Urinary bladder (tissue), 4 donors: ENCODE measurements at places on chromosomes 7 and 10. TPM values are rescaled to one million over a fixed set of nuclear protein-coding genes. Genes with fewer than 3 reads are reported as not detected.
A peak's percentile ranks its signal among the peaks of the same experiment; 100 is the strongest.

Gene PLPP4
- 0.52 TPM for polyA plus RNA-seq

- no peak for DNase-seq
Observed at GRCh38 chr7:123612024-123612423, 10.4 kb downstream of the ASB15 start.

GRCh38 chr10:16765509-16766375 lies 51.5 kb downstream of the RSU1 start:
- no peak for DNase-seq

Gene SCIN
- 1.3 TPM for polyA plus RNA-seq

- DNase-seq = no peak
Observed at GRCh38 chr7:69373171-69374043, 224.9 kb upstream of the AUTS2 start.

Gene TEX47
- not detected for polyA plus RNA-seq

Gene VSTM4
- polyA plus RNA-seq = 18.7 TPM

Gene SFTPA1
- polyA plus RNA-seq = not detected

- no peak for DNase-seq
Observed at GRCh38 chr7:142571581-142571980, 177.7 kb upstream of the PRSS1 start.

DNA sequence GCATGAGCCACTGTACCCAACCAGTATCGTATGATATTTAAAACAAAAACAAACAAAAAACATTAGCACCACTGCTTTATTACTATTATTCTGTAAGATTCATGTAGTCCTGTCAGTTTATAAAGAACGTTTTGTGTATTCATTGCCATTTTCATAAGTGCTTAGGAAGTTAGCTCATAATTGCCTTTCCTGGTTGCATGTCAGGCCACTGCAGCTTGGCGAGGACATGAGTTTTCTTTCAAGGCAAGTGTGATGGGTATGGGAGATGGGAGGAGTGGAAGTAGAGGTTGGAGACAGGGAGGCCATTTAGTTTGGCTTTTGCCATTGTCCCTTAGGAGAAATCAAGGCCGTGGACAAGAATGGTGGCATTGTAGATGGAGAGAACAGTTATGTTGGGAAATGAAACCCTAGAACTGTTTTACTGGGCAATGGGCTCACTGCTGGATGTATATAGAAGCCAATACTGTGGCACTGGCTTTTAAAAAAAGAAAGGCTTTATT lies 48.9 kb downstream of the TYW1 start:
- DNase-seq = no peak

Gene TFR2
- 0.81 TPM for polyA plus RNA-seq

- DNase-seq = no peak
Observed at GRCh38 chr7:28296571-28297483, 115.5 kb upstream of the CREB5 start.

- no peak for DNase-seq
Observed at GRCh38 chr7:114864278-114864677, 57.6 kb upstream of the MDFIC start.

DNA sequence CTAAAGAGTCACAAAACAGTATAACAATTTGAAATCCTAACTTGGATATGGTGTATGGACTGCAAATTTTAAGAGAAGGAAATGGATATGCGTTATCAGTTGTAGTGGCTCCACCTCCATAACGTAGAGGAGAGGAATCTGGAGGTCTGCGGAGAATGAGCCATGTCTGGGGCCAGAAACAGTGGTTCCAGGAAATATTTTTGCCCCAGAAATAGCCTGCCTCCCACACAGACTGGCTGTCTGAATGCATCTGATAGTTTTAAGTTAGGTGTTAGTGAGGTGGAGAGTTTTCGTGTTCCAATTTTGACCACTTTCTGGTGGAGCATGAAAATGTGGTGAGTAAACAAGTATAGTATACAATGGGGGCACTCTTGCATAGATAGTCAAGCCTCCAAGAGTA lies 1.6 kb downstream of the PHTF2 start:
- no peak for DNase-seq

GRCh38 chr10:58094985-58095718 lies 172.5 kb downstream of the IPMK start:
- no peak for DNase-seq

- no peak for DNase-seq
Observed at GRCh38 chr10:50361946-50362345, 110.6 kb upstream of the ASAH2 start.

GRCh38 chr10:124416733-124417132 lies 2.0 kb downstream of the OAT start:
- no peak for DNase-seq

Gene PROSER2
- 6.6 TPM for polyA plus RNA-seq

GRCh38 chr7:522071-522950 lies 2.7 kb upstream of the PDGFA start:
- no peak for DNase-seq

Gene NPY
- polyA plus RNA-seq = 36.9 TPM

GRCh38 chr10:89086801-89087521 lies 96.4 kb downstream of the FAS start:
- no peak for DNase-seq

GRCh38 chr10:132550366-132551092 lies 12.9 kb downstream of the INPP5A start:
- DNase-seq = no peak

GRCh38 chr10:23981520-23982309 lies 227.2 kb upstream of the KIAA1217 start:
- DNase-seq = peak; percentile 59

DNA sequence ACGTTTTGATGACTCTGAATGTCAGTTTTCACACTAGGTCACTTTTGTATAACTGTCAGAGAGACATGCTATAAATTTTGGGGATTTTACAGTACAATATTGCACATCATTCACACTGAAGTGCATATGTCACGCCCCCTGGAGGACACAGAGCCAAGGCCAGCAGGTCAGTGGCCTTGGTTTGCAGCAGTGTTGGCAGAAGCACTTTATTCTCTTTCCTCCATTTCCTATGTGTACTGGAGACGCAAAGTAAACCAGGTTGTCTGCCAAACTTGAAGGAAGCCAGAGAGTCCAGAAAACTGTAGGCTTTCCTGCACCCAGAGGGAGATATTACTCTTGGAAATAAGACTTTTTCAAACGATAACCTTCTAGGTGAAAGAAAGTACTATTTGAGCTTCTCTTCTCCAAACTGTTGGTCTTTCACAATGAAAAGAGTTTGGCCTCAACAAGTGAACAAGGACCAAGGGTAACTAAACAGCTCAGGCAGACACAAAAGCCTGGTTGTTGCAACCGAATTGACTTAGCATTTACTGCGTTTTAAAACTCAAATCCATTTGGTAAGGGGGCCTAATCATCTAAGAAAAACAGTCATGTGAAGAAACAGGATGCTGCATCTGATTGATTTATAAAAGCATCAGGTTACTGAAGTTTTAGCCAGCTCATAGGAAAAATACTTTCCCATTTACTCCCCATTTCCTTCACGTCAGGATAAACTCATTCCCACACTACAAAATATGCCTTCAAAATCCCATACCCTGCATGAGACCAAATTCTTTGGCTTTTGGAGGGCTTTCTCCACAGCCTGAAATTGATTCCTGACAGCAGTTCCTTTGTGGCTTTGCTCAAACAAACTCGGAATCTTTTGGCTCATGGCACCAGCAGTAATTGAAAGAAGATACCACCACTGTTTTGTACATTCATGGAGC lies 83.0 kb upstream of the SEC61G start:
- DNase-seq = no peak

Gene CCNJ
- 3.5 TPM for polyA plus RNA-seq

GRCh38 chr10:114876602-114877300 lies 55.2 kb downstream of the FHIP2A start:
- no peak for DNase-seq

Gene TUBAL3
- polyA plus RNA-seq = 0.05 TPM

DNA sequence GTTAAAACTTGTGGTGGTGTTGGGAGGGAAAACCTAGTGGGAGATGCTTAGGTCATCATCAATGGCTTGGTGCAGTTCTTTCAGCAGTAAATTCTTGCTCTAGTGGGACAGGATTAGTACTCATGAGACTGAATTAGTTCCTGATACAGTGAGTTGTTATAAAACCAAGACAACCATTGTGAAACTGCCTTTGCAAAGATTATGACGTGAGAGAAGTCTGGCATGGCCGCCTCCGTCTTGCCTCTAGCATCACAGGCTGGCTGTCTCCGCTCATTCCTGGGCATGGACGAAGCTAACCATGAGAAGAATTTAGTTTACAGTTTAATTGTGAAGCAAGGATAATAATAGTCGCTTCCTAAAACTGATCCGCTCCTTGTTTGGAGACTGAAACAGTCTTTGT lies 186.4 kb downstream of the KIF20B start:
- no peak for DNase-seq

Gene SLC26A5
- 0.43 TPM for polyA plus RNA-seq

Gene RET
- polyA plus RNA-seq = 1.6 TPM

DNA sequence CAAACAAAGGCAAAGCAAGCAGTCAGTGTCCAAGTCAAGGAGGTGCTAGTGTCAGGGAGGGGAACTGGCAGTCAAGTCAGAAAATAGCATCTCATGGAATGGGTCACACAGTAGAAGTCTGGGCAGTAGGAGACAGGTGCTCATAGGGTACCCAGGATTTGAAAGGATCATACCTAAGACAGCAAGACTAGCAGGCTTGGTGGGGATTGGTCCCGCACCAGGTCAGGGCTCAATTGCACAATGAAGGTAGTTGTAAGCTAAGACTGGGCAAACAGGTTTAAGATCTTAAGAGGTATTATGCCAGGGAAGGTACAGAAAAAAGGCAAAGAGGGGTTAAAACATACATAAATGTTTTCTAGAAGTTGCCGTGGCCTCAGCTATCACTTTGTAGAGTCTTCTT lies 181.4 kb upstream of the ETV1 start:
- no peak for DNase-seq

Gene CPED1
- 33.4 TPM for polyA plus RNA-seq

- DNase-seq = no peak
Observed at GRCh38 chr7:148790131-148790726, 91.5 kb downstream of the CUL1 start.

DNA sequence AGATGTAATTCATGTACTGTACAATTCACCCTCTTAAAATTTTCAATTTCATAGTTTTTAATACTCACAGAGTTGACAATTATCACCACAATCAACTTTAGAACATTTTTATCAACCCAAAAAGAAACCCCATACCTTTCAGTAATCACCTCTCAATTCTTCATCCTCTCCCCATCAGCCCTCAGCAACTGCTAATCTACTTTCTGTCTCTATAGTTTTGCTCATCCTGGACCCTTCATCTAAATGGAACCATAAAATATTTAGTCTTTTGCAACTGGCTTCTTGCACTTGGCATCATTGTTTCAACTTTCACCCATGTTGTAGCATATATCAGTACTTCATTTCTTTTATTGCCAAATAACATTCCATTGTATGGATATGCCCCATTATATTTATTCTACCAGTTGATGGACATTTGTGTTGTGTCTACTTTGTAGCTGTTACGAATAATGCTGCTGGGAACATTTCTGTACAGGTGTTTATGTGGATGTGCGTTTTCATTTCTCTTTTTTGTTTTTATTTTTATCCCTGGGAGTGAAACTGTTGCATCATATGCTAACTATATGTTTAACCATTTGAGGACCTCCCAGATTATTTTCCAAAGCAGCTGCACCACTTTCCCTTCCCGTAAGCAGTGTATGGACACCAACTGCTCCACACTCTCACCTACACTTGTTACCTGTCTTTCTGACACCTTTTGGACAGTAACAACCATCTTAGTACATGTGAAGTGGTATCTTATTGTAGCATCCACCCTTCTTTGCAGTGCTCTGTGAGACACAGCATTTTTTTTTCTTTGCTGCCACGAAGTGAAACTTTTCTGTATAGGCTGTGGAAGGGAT lies 65.4 kb upstream of the APBB1IP start:
- no peak for DNase-seq

DNA sequence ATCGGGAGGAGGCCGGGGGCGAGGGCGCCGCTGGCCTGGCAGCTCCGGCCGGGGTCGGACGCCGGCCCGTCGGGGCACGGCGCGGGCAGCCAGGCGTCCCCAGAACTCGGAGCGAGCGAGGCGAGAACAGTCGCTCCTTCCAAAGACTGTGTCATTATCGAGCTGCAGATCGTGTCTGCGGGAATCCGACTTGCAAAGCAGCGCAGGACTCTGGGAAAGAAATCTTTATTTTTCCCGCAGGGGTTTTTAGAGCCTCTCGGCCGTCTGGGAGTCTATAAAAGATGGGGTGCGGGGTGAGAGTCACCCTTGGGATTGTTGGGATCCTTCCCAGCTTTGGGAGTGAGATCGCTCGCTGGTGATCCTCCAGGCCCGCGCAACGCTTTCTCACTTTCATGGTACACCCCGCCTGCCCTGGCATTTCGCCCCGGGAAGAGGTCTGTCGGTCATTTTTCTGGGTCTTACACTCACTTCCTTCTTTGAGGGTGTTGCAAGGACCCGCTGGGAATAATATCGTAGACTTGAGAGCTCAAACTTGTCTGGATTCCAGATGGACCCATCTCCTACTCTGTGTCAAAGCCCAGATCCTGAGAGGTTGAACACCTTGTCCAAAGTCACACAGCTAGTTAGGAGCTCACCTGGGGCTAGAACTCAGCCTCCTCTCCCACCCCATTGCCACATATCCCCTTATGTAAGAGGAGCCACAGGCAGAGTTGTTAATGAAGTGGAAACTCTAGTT lies 1.0 kb downstream of the UBTD1 start:
- DNase-seq = no peak

GRCh38 chr7:12554872-12555271 lies 15.6 kb upstream of the SCIN start:
- DNase-seq = no peak

Gene OSBPL3
- 1.9 TPM for polyA plus RNA-seq

GRCh38 chr10:45280113-45280760 lies 35.2 kb downstream of the OR13A1 start:
- DNase-seq = no peak

Gene AKR1E2
- 3.9 TPM for polyA plus RNA-seq

Gene CYP3A4
- 0.79 TPM for polyA plus RNA-seq

Gene MYH16
- not detected for polyA plus RNA-seq

DNA sequence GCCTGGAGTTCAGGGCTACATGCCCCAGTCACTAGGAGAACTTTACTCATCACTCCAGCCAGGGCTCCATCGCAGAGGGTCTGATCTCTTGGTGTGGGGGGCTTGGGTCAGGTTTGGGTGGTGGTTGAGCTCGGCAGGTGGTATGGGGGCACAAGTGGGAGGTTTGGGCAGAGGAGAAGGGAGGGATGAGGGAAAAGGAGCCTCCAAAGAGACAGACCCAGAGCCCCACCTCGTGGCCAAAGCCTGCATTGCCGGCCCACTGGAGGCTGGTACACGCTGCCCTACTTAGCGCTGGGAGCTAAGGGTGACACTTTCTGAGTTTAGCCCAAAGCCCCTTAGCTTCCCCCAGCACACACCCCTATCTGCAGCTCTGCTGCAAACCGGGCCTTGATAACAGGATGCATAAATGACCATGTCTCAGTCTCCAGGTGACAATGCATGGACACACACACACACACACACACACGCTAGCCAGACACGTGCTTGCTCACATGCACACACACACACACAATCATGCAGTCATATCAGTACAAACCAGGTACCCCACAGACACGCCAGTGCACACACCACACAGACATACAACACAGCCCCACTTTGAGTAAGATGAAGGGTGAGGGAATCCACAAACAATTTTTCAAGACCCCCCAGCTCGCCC lies 14.7 kb downstream of the LZTS2 start:
- DNase-seq = no peak

GRCh38 chr10:6271663-6272062 lies 68.9 kb downstream of the PFKFB3 start:
- no peak for DNase-seq

GRCh38 chr10:132179551-132180392 lies 7.0 kb upstream of the DPYSL4 start:
- DNase-seq = no peak
